Hippocampal formation (tissue), 2 donors: ENCODE measurements at places on chromosomes 13 and 19.

GRCh38 chr19:47509973-47510372 is 4.9 kb downstream of the NAPA start:
- no peak for DNase-seq

DNA sequence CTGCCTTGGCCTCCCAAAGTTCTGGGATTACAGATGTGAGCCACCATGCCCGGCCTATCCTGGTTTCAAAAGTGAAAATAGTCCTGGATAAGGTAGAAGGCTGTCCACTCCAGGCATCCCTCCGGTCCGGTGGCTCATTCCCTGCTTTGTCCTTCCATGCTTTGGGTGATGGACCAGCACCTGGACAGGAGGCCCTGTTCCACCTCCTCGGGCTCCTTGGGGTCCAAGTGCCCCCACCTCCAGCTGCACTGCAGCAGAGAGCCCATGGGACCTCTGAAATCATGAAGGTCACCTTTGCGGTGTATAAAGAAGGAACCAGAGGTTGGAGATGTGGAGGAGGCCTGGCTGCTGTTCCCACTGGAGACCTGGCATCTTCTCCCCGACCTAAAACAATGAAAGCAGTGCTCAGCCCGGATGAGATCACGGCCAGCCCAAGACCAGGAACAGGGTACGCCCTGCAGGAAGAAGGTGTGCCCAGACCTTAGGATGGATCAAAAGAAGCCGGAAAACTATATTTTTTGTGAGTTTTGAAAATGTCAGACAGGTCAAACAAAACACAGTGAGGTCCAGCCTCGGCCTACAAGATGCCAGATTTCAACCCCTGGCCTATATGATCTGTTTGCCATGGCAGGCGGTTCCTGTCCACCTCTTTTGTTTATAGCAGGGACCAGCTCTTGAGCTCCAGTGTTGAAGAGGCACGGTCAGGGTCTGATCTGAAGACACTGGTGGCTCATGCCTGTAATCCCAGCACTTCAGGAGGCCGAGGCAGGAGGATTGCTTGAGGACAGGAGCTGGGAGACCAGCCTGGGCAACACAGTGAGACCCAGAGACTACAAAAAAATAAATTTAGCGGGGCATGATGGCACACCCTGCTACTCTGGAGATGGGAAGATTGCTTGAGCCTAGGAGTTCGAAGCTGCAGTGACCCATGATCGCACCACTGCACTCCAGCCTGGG is 5.8 kb downstream of the LSR start:
- DNase-seq: no peak

DNA sequence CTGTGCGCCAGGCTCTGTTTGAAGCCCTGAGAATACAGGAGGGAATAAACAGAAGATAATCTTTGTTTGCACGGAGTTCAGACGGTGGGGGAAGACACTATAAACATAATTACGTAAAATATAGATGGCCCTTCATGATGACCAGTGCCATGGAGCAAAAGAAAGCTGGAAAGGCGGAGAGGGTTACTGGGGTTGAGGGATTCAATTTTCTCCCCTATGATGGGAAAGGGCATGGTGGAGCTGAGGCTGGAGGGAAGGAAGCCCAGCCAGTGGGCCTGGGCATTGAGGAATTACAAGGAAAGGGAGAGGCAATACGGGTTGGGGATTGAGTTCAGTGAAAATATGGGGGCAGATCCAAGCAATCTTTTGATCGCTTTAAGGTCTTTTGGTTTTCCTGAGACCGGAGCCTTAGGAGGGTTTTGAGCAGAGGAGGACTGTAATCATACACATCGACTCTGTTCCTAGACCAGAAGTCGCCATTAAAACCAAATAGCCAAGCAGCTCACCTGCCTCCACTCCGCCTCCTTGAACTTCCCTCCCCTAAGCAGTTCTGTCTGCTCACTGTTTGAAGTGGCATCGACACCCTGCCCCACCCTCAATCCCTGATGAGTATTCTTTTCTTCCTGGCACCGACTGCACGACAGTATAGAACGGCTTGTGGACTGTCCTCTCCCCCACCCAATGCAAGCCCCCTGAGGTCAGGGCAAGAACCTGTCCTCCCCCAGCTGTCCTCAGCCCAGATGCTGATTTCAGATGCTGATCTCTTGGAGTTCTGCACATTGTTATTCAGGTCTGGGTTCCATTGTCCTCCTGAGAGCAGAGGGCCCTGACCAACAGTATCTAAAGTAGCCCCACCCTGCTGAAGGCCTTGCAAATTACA is 813 bp upstream of the ZNF296 start:
- no peak for DNase-seq

- no peak for DNase-seq
These were observed 1.5 kb downstream of the TTC9B start for GRCh38 chr19:40216777-40217026.

GRCh38 chr13:77535448-77535847 is at the start of gene SCEL:
Gene SCEL, plus strand, starts transcription at chr13:77535706. Its CDS starts 20,170 bp downstream, at chr13:77555876.
- no peak for DNase-seq

- no peak for DNase-seq
These were observed 30.0 kb downstream of the ZNRF4 start for GRCh38 chr19:5485286-5485636.

GRCh38 chr13:110453797-110454196 is 107.7 kb downstream of the RAB20 start:
- no peak for DNase-seq

GRCh38 chr13:42859760-42860159 is 78.4 kb downstream of the FAM216B start:
- DNase-seq: no peak

- DNase-seq: no peak
These were observed 153.8 kb downstream of the DCT start for GRCh38 chr13:94325650-94326049.

DNA sequence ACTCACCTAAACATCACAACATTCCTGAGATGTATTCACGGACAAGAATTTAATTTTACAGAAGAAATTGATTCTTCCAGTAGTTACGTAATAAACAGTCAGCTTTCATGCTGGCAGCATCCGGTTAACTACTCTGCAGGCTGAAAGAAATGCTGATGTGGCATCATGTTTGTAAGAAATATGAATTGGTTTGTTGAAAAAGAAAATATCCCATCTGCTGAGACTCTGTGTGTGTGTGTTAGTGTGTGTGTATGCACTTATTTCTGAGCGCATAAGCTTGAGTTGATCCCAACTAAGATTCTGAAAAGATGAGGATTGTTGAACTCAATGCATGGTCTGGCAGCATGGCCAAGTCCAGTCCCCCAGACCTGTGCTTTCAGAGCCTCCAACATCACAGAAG is 74.3 kb upstream of the FAM216B start:
- DNase-seq: no peak

DNA sequence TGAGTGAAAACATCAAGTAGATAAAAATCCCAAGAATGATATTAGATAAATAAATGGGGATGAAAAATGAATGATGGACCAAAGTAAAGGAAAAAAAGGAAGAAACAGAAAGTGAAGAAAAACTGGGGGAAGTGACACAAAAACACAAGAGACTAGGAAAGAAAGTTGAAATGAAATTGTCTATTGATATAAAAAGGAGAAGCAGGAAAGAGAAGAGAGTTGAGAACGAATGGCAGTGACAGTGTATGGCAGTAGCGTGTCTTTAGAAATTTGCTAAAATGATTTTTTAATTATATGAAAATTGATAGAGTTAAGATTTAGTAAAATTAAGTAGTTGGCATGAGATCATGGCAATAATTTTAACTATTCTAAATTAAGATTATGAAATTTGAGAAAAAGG is 36.3 kb upstream of the SGCG start:
- no peak for DNase-seq

GRCh38 chr19:44757735-44758505 is 9.4 kb downstream of the BCL3 start:
- no peak for DNase-seq

- DNase-seq: no peak
These were observed 4.0 kb downstream of the DDX39A start for GRCh38 chr19:14414926-14415690.

DNA sequence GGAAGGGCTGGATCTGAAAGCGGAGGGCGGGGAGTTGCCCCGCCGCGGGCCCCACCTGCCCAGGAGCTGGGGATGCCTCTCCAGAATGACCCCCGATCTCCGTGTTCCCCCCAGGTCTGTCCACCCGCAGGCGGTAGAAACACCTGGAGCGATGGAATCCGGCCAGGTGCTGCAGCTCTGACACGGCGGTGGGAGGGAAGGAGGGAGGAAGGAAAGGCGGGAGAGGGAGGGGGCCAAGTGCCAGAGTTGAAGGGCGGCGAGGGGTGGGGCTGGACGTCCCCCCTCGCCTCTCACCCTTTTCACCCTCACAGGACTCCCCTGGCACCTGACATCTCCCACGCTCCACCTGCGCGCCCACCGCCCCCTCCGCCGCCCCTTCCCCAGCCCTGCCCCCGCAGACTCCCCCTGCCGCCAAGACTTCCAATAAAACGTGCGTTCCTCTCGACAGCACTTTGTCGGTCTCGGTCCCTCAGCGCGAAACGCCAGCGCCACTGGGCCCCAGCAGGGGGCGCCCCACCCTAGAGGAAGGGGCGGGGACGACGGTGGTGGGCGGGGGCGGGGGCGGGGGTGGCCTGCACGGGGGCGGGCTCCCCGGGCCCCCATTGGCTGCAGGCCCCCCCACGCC is 337 bp upstream of the FXYD7 start:
- DNase-seq: peak; percentile 52

DNA sequence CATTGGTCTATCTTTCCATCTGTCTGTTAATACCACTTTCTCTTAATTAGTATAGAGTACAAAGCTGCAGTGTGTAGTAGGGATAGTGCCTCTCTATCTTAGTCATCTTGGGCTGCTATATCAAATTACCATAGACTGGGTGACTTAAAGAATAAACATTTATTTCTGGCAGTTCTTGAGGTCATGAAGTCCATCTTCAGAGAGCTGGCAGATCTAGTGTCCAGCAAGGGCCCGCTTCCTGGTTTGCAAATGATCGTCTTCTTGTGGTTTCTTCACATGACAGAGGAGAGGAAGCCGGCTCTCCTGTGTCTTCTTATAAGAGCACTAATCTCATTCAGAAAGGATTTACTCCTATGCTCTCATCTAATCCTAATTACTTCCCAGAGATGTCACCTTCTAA is 6.1 kb downstream of the ZNF700 start:
- no peak for DNase-seq

- no peak for DNase-seq
These were observed 303.8 kb downstream of the PCDH9 start for GRCh38 chr13:66926200-66926850.

DNA sequence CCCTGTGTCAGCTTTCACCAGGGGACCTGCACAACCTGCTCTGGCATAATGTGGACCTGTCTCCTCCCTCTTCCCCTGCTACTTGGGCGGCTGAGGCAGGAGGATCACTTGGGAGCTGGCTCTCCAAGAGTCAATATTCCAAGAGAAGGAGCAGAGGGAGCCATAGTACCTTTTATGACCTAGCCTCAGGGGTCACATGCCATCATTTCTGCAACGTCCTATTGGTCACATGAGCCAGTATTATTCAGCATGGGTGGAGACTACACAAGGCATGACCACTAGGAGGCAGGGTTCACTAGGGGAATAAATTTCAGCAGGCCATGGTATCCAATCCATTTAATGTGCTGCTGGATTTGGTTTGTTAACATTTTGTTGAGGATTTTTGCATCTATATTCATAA is 12.0 kb upstream of the SHFL start:
- DNase-seq: no peak

- DNase-seq: peak; percentile 25
These were observed 423.2 kb upstream of the SGCG start for GRCh38 chr13:22757530-22758120.

DNA sequence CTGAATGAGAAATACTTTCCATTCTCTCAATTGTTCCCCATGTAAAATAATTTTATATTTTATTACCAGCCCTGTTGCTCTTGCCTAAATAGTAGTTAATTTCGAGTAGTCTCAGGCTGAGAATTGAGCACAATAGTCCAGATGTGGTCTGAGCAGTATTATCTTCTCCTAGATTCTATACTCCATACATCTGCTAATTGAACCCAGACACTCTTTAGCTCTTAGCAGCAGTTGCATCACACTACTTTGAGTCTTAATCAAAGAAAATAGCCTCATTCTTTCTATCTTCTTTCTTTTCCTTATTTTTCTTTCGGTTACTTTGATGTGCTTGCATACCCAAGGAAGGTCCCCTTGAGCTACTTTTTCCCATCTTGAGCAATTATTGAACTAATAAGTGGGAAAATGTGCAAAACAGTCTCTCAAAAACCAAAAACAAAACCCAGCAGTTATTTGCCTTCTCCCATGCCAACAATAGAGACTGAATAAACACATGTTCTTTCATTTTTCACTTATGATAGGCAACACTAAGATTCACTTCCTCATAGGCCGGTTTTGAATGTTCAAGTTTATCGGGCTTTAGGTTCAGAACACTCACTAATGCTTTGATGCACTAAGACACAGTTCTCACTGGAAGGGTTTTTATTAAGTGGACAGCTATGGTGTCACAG is 204.5 kb downstream of the POU4F1 start:
- no peak for DNase-seq

DNA sequence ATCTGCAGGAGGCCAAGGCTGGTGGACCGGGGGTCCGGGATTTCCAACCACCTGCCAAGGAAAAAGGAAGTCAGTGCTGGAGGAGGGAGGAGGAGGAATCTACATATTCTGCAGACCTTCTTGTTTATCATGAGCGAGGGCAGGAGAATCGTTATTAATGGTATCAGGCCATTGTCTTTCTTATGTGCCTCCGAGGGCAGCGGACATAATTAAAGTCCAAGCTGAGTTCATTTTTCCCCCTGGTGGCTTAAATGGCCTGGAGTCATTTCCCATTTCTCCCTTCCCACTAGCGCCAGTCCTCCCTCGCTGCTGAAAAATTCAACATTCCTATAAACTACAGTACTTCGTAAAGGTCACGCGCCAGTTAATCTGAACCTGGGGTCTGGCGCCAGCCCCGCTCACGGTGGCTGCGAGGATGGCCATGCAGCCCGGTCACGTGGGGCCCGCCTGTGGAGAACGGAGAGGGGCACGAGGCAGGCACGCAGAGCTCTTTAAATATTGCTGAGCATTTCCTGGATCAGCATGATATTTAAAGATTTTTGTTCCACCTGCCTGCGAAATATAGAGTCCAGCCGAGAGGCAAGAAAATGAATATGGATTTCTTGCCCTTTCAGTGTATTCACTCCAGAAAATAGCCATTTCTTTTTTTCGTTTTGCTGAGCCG is 85.2 kb upstream of the PCDH8 start:
- DNase-seq: no peak

GRCh38 chr19:34454685-34455084 is 26.5 kb downstream of the UBA2 start:
- no peak for DNase-seq

DNA sequence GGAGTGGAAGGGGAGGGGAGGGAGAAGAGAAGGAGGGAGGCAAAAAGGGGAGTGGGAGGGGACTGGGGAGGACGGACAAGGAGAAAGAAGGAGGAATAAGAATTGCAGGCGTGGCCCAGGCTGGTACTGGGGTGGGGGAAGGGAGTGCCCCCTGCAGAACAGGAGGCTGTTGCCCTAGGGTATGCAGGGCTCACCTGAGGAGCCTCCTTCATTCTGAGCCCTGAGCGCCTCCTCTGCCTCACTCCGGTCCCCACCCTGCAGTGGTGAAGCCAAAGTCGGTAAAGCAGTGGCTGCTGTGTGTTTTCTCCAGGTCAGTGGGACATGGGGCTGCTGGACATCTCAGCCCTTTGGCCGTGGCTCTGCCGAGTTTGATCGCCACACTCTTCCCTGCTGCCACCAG is 9.1 kb upstream of the CDC16 start:
- DNase-seq: no peak

GRCh38 chr19:17981611-17982010 is 14.7 kb downstream of the KCNN1 start:
- no peak for DNase-seq
